ENCODE measurements at places on chromosomes 13 and 19. TPM values are rescaled to one million over a fixed set of nuclear protein-coding genes. Genes with fewer than 3 reads are reported as not detected.

DNA sequence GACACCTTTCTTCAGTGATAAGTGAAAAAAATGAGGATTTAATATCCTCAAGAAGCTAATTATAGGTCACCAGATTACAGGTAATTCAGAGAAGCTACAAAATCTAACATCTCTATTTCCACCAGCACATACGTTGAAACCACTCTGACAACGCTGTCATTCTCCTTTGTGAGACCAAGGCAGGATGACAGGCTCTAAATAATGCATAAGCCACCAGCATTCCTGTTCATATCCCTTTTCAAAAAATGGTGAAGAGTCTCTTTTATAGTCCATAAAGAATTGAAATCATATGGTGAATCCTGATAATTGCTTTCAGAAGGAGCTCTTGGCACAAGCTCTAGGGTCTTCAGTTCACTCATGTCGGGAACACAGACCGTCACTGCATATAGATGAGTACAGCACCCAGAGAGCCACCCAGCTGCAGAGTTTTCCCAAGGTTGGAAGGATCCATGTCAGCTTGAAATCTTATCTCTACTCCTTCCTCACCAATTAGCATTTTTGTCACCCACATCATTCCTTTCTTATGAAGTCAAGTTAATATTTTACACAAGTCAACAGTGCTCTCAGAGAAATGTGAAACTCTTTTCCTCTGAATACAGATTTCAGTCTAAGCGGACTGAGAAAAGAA, 431.4 kb downstream of the TBC1D4 start:
- no peaks in the 10 kb centered on the region for H3K27me3 ChIP-seq
- no peak overlapping the region for H3K27ac ChIP-seq
- H3K4me3 ChIP-seq = no peak overlapping the region
- no peak for DNase-seq
- H3K36me3 ChIP-seq = no peaks in the 10 kb centered on the region

DNA sequence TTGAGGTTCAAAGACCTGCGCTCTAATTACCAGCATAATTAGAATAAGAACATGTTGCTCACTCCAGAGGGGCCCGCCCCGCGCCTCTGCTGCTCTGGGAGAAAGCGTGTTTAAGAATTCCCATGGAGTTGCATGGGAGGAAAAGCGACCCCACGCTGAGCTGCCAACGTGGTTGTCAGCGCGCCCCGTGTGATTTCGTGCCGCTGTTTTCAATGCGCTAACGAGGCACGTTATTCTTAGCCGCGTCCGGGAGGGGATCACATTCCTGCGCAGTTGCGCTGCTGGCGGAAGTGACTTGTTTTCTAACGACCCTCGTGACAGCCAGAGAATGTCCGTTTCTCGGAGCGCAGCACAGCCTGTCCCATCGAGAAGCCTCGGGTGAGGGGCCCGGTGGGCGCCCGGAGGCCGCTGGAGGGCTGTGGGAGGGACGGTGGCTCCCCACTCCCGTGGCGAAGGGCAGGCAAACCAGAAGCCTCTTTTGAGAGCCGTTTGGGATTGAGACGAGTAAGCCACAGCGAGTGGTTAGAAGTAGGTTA, 173.8 kb upstream of the SOX1 start:
- H3K36me3 ChIP-seq = no peaks in the 10 kb centered on the region
- peak overlapping the region; percentile 33 for H3K4me3 ChIP-seq
- no peaks in the 10 kb centered on the region for H3K27me3 ChIP-seq
- no peak overlapping the region for H3K27ac ChIP-seq

GRCh38 chr19:34145741-34146202, 26.5 kb upstream of the LSM14A start:
- H3K36me3 ChIP-seq = no peaks in the 10 kb centered on the region
- no peak overlapping the region for H3K27ac ChIP-seq
- no peaks in the 10 kb centered on the region for H3K27me3 ChIP-seq
- H3K4me1 ChIP-seq = no peaks in the 10 kb centered on the region
- no peak for DNase-seq

Gene INSL3
- not detected for total RNA-seq

Gene KIR3DL2
- total RNA-seq = not detected

GRCh38 chr13:88483202-88483601, 812.0 kb downstream of the SLITRK5 start:
- no peaks in the 10 kb centered on the region for H3K27me3 ChIP-seq
- H3K27ac ChIP-seq = no peak overlapping the region
- no peak overlapping the region for H3K4me3 ChIP-seq
- H3K36me3 ChIP-seq = no peaks in the 10 kb centered on the region
- DNase-seq = no peak

- DNase-seq = no peak
- H3K36me3 ChIP-seq = no peaks in the 10 kb centered on the region
- H3K27me3 ChIP-seq = no peaks in the 10 kb centered on the region
- H3K4me3 ChIP-seq = no peak overlapping the region
Observed at GRCh38 chr13:61575973-61576372, 160.3 kb upstream of the PCDH20 start.

GRCh38 chr19:32098968-32099367, 246.4 kb upstream of the ZNF507 start:
- H3K27ac ChIP-seq = no peak overlapping the region
- no peaks in the 10 kb centered on the region for H3K4me1 ChIP-seq
- DNase-seq = no peak
- H3K4me3 ChIP-seq = no peak overlapping the region
- peaks cover 15% of the 10 kb centered on the region for H3K27me3 ChIP-seq

GRCh38 chr19:49390929-49391359, 2.9 kb downstream of the KASH5 start:
- no peaks in the 10 kb centered on the region for H3K27me3 ChIP-seq
- H3K36me3 ChIP-seq = no peaks in the 10 kb centered on the region
- no peaks in the 10 kb centered on the region for H3K4me1 ChIP-seq
- no peak overlapping the region for H3K27ac ChIP-seq

- H3K4me3 ChIP-seq = no peak overlapping the region
- no peaks in the 10 kb centered on the region for H3K27me3 ChIP-seq
- peaks cover 39% of the 10 kb centered on the region for H3K4me1 ChIP-seq
Observed at GRCh38 chr19:13868663-13869062, 8.3 kb upstream of the NANOS3 start.

DNA sequence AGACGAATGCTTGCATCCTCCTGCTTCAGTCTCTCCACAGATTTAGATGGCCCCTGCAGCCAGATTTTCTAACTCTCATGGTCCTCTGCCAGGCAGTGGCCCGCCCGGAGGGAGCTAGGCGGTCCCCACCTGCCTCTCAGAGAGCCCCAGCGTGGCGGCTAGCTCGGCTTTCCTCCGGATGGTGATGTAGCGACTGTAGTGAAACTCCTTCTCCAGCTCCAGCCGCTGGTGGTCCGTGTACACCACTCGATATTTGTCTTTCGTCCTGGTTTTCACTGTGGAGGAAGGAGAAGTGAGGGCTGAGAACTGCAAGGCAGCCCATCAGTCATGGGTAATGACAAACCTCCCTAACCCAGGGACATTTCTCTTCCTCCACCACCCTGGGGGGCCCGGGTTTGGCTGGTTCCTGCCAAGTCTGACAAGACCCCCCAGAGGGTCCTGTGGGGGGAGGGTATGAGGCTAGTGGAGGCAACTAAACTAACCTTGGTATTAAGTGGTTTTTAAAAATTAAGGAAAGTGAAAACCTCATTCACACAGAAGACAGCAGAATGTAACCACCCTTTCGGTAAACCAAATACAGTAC, 4.3 kb downstream of the CDX2 start:
- H3K27ac ChIP-seq = no peak overlapping the region
- H3K4me3 ChIP-seq = no peak overlapping the region
- no peaks in the 10 kb centered on the region for H3K36me3 ChIP-seq
- H3K4me1 ChIP-seq = peaks cover 22% of the 10 kb centered on the region
- no peak for DNase-seq
- H3K27me3 ChIP-seq = peaks cover 86% of the 10 kb centered on the region

- no peak overlapping the region for H3K4me3 ChIP-seq
- no peak for DNase-seq
- no peaks in the 10 kb centered on the region for H3K27me3 ChIP-seq
- no peaks in the 10 kb centered on the region for H3K36me3 ChIP-seq
- no peaks in the 10 kb centered on the region for H3K4me1 ChIP-seq
- no peak overlapping the region for H3K27ac ChIP-seq
Observed at GRCh38 chr13:111491021-111491420, 170.6 kb downstream of the TEX29 start.

Gene NCAN
- total RNA-seq = not detected

- H3K27ac ChIP-seq = no peak overlapping the region
- no peaks in the 10 kb centered on the region for H3K4me1 ChIP-seq
- no peaks in the 10 kb centered on the region for H3K27me3 ChIP-seq
Observed at GRCh38 chr13:64528838-64529237, 2701.3 kb downstream of the PCDH9 start.

DNA sequence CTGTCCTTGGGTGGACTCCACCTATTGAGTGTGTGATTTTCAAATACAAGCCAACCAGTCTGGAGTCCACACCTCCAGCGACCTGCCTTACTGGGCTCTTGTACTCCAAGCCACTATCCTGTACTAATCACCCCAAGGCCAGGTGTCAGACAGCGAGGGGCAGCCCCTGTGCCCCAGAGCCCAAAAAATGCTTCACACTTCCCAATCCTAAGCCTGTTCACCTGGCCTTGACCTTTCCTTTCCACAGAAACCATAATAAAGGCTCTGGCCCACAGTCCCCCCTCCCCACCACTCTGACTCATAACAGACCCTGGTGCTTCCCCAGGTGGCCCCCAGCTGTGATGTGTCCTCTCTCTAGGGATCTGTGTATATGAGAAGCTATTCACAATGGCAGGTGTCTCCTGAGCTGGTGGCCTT, 3.9 kb downstream of the CD209 start:
- no peaks in the 10 kb centered on the region for H3K27me3 ChIP-seq
- no peaks in the 10 kb centered on the region for H3K4me1 ChIP-seq
- no peak overlapping the region for H3K27ac ChIP-seq
- H3K4me3 ChIP-seq = no peak overlapping the region
- no peak for DNase-seq

DNA sequence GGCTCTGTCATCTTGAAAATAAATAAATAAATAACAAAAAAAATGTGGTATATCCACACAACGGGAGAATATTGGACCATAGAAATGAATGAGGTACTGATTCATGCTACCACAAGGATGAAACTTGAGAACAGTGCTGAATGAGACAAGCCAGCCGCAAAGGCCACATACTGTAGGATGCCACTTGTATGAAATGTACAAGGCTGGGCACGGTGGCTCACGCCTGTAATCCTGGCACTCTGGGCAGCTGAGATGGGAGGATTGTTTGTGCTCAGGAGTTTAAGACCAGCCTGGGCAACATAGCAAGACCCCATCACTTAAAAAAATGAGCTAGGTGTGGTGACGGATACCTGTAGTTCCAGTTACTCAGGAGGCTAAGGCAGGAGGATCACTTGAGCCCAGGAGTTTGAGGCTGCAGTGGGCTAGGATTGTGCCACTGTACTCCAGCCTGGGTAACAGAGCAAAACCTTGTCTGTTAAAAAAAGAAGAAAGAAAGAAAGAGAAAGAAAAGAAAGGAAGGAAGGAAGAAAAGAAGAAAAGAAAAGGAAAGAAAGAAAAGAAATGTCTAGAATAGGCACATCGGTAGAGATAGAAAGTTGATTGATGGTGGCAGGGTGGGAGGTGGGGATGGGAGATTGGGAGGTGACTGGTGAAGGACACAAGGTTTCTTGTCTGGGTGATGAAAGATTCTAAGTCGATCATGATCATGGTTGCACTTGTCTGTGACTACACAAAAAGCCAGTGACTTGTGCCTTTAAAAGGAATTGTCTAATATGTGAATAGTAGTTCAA, 20.3 kb downstream of the HPN start:
- no peak overlapping the region for H3K27ac ChIP-seq
- DNase-seq = no peak
- H3K36me3 ChIP-seq = no peaks in the 10 kb centered on the region
- H3K4me3 ChIP-seq = no peak overlapping the region

GRCh38 chr13:27183561-27184147, 12.0 kb upstream of the USP12 start:
- H3K27ac ChIP-seq = no peak overlapping the region
- peaks cover 10% of the 10 kb centered on the region for H3K4me1 ChIP-seq
- H3K27me3 ChIP-seq = no peaks in the 10 kb centered on the region
- H3K4me3 ChIP-seq = no peak overlapping the region

- H3K27ac ChIP-seq = no peak overlapping the region
- no peak overlapping the region for H3K4me3 ChIP-seq
- DNase-seq = no peak
Observed at GRCh38 chr13:31437975-31438374, 238.2 kb downstream of the B3GLCT start.

Gene LILRB4
- 5.4 TPM for total RNA-seq

Gene PRX
- total RNA-seq = 5.8 TPM

Gene SYCN
- total RNA-seq = not detected

Gene OR10H1
- not detected for total RNA-seq

DNA sequence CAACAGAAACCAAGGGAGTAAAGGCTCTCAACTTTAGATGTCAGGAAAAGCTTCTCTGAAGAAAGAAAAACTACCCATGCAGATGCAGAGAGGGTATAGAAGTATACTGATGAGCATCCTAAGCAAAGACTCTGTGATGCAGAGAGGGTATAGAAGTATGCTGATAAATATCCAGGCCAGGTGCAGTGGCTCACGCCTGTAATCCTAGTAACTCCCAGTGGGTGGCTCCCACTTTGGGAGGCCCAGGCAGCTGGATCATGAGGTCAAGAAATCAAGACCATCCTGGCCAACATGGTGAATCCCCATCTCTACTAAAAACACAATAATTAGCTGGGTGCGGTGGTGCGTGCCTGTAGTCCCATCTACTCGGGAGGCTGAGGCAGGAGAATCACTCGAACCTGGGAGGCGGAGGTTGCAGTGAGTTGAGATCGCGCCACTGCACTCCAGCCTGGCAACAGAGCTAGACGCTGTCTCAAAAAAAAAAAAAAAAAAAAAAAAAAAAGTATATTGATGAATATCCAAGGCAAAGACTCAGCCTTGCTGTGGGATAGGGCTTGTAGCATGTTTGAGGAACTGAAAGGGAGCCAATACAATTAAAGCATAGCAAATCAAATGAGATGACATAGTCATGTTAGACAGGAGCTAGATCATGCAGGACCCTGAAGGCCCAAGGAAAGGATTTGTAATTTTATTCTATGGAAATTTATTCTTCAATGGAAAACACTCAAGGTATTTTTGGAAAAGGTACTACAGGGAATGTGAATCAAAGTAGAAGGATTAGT, 14.9 kb downstream of the UBL3 start:
- H3K27me3 ChIP-seq = no peaks in the 10 kb centered on the region
- peaks cover 30% of the 10 kb centered on the region for H3K4me1 ChIP-seq
- H3K4me3 ChIP-seq = no peak overlapping the region
- DNase-seq = no peak
- no peaks in the 10 kb centered on the region for H3K36me3 ChIP-seq
- no peak overlapping the region for H3K27ac ChIP-seq

Gene ACP5
- 7.3 TPM for total RNA-seq

DNA sequence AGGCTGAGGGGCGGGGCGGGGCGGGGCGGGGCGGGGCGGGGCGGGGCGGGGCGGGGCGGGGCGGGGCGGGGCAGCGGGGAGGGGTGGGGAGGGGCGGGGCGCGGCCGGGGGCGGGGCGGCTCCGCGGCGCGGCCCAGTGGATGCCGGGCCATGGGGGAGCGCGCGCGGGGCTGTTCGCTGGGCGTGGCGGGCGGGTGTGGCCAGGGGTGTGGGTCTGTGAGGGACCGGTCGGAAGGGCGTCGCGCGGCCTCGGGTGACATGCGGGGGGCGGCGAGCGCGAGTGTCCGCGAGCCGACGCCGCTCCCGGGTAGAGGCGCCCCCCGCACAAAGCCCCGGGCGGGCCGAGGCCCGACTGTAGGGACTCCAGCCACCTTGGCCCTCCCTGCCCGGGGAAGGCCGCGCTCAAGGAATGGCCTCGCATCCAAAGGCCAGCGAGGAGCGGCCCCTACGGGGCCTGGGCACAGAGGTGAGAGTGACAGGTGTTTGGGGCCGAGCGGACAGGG, at the start of gene ZFP28:
Gene ZFP28, plus strand, starts transcription at position 188 of the 503 bp plus-strand sequence. Its CDS starts 71 bp downstream, at position 259.
- DNase-seq = peak; percentile 93
- peaks cover 37% of the 10 kb centered on the region for H3K36me3 ChIP-seq
- peak within 1 kb of the TSS; percentile 75 for H3K4me3 ChIP-seq

GRCh38 chr19:35822579-35822978, 9.9 kb upstream of the PRODH2 start:
- H3K27me3 ChIP-seq = no peaks in the 10 kb centered on the region
- DNase-seq = no peak
- no peak overlapping the region for H3K4me3 ChIP-seq
- H3K36me3 ChIP-seq = no peaks in the 10 kb centered on the region
- H3K27ac ChIP-seq = no peak overlapping the region
